ENCODE measurements at places on chromosomes 1 and 21.

DNA sequence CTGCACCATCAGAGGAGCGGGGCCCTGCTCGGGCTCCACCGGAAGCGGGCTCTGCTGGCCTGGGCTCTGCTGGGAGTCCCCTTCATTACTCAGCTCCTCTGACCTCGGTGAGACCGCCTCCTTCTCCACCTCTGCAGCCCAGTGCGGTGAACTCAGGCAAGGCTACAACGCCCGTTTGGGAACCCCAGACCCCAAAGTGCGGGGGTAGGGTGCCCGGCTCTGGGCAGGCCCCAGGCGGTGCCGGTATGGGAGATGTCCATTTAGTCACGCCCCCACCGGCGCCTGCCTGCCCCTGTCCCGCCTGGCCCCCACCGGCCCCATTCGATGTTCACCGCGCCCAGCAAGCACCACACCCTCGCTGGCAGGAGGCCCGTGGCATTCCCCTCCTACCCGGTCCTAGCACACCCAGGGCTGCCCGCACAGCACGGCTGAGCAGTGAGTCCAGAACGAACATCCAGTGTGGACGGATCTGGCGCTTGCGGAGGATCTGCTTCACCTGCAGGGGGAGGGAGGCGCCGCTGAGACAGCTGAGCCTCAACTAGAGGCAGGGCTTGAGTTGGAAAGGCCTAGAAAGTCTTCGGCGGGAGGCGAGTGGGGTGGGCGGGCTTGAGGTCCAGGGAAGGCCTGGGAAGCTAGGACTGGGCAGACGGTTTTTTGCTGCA, 10.0 kb downstream of the MAP3K6 start:
- no peak for DNase-seq

- no peak for DNase-seq
Measured at GRCh38 chr1:159055181-159055641, 21.4 kb downstream of the AIM2 start.

- DNase-seq, result no peak
Measured at GRCh38 chr1:201309416-201309815, 26.1 kb downstream of the PKP1 start.

- no peak for DNase-seq
Measured at GRCh38 chr1:236982380-236982779, 21.9 kb downstream of the MT1HL1 start.

- DNase-seq, result no peak
Measured at GRCh38 chr1:23126801-23127200, 41.9 kb downstream of the LUZP1 start.

DNA sequence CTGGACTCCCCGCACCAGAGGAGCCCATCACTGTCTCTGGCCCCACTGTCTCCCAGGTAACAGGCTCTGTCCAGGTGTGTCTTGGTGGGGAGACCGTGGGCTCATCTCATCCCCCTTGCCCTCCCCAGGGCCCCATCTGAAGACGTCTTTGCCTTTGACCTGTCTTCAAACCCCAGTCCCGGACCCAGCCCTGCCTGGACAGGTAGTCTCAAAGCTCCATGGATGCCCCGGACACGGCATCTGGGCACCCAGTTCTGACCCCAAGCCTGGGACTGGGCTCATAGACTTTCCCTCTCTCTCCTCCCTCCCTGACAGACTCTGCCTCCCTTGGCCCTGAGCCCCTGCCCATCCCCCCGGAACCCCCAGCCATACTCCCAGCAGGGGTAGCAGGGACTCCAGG, 6.3 kb upstream of the CATSPER4 start:
- no peak for DNase-seq

DNA sequence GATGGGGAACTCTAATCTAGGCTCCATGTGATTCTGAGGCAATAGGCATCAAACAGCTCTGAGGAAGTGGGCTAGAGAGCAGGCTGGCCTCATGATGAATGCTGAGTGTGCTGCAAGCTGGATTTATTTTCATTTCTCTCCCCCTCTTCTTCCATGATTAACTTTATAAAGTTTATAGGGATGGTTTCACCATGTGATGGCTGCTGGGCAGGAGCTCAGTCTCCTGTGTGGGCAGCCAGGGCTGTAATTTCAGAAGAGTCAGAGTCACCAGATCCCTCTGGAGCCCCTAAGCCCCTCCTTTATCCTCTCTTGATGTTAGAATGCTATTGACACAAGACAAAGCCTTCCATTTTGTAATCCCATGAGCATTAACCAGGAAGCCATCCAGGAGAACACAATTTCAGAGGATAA, 143.6 kb downstream of the CNIH3 start:
- peak; percentile 44 for DNase-seq

GRCh38 chr1:37040261-37040660, 5.9 kb upstream of the GRIK3 start:
- no peak for DNase-seq

DNA sequence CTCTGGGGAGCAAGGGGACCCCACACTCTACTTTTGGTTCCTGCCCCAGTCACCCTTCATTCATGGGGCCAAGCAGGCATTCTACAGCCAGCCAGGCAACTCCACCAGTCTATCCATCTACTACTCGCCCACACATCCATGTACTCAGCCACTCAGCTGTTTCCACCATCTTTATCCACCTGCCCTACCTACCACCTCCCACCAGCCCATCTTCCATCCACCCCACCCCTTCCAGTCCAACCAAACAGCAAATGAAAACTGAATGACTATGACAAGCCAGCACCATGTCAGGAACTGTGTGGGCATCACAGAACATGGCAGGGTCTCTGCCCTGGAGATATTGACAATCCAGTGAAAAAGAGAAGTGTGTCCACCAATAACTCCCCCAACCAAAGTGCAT, 7.9 kb downstream of the LAD1 start:
- no peak for DNase-seq

GRCh38 chr21:34282223-34282622, 81.6 kb upstream of the KCNE2 start:
- no peak for DNase-seq

- no peak for DNase-seq
Measured at GRCh38 chr1:44019466-44019948, 11.8 kb downstream of the SLC6A9 start.

DNA sequence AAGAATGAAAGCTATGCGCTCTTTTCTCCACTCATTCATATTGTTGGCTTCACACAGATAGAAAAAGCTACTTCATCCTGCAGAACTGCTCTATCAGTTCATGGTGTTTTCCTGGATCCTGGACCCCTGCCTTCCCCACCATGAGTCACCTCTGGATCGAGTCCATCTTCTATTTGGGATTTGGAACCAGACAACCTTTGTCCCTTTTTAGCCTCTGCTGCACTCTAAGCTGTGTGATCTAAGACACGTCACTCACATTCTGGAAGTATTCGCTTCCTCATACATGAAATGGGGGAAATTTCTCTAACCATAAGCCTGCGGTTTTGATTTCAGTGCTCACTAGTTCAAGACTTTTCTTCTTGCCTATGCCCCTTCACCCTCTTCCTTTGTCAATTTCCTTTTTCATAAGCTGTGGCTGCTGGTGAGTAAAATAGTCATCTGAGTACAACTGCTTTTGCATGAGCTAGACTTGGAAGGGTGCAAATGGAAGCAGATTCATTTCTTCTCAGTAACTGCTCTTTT, 14.1 kb upstream of the DEGS1 start:
- peak; percentile 23 for DNase-seq

DNA sequence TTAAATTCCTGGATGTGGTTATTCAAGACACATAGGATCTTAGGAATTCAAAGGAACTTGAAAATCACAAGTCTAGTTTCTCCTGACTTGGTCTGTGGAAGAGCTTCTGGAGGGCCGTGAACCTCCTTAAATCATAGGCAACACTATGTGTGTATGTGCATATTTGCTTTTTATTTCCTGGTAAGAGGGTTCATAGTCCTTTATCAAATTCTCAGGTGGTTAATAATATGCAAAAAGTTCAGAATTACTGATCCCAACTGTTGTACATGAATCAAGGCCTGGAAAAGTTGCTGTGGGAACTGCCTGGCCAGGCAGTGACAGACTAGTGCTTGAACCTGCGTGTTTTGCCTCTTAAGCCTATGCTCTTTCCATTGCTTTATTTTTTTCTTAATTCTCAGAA, 12.9 kb downstream of the MTR start:
- DNase-seq, result no peak

DNA sequence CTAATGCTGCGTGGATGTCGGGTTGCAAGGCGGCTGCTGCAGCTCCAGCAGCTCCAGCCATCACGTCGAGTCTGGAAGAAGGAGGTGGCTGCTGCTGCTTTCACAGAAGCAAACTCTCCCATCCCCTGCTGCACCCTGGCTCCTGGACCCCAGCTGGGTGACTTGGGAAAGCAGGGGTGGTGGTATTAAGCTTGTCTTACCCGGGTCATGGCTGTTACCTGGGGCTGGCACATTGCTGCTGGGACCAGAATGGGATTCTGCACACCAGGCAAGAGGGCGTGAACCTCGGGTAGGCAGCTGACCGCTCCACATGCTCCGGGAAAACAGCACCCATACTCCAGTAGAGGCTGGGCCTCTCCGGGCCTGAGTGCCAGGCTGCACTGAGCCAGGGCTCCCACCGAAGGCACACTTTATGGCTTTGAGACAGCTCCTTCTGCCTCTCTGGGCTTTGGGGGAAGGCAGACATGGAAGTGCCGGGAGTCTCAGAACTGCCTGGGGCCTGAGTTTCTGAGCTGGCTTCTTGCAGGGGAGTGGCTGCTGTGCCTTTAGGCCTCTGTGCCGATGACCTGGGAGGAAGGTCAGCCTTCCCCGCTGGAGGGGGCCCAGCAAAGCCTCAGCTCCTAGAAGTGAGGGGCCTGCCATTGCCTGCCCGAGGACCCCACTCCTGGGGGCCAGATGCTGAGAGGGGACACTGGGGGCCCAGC, 1.2 kb downstream of the SMIM1 start:
- no peak for DNase-seq

GRCh38 chr1:76006234-76006633, 68.3 kb upstream of the ST6GALNAC3 start:
- DNase-seq, result peak; percentile 76

GRCh38 chr21:37532868-37533780, 166.6 kb downstream of the DYRK1A start:
- DNase-seq, result peak; percentile 59

GRCh38 chr1:7152655-7153054, 367.4 kb downstream of the CAMTA1 start:
- DNase-seq, result no peak
